ENCODE measurements at places on chromosomes 3 and 15.

DNA sequence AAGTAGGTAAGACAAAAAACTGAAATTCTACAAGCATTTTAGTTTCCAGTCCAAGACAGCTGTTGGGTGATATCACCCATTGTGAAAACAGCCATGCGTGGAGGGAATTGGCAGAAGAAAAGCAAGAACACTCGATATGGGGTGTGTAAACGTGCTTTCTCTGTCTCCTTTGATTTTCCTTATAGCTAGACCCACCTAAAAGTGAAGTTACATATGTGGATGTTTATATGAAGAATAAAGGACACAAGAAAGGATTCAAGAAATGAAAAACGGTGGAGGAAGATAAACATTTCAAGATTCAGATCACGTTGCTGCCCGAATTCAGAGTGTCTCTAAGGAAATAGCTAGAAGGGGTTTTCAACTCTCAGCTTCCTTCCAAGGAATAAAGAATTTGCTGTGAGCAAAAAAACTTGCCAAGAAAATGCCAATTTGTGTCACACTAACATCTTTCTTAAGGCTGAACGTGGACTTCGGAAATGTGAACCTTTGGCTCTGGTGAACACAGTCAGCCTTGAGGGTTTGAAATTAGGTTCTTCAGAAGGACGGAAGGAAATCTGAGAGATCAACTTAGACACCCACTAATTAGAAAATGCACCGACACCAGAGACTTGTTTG is 269.0 kb upstream of the ADAMTS9 start:
- no peak for DNase-seq

GRCh38 chr3:11558002-11558401 is 85.7 kb downstream of the VGLL4 start:
- DNase-seq, result peak; percentile 7

- DNase-seq, result no peak
Observed at GRCh38 chr3:169390271-169390670, 273.2 kb downstream of the MECOM start.

DNA sequence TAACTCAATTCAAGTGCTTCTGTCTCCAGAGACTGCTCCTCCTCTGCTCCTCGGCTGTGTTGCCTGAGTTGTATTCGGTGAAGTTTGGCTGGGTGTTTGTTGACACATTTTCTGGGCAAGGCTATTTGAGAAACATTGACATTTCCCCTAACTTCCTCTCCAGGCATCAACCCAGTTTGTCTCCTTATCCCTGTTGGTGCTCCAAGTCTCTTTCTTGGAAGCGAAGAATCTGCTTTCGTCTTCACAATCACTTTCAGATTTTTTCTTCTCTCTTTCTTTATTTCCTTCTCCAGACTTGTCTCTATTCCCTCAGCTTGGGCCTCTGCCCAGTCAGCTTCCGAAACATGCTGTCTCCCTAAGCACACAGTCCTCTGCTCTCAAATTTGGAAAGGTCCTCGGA is 84.7 kb downstream of the ETV5 start:
- no peak for DNase-seq

DNA sequence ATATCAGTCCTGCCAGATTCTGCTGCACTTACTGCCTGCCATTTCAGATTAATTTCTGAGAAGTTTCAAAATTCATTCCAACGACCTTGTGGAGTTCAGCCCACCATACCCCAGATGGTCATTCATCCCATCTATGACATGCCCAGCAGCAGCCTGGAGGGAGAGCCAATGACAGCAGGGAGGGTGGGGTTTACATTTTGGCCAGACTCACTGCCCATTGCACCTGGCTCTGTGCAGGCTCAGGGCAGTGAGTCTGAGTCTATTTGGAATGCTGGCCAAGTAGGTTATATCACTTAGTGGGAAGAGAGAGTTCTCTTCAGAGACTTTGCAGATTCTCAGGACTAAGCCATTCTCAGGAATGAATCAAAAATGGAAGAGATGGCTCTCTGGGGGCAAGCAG is 21.5 kb downstream of the SRPRB start:
- DNase-seq, result no peak

DNA sequence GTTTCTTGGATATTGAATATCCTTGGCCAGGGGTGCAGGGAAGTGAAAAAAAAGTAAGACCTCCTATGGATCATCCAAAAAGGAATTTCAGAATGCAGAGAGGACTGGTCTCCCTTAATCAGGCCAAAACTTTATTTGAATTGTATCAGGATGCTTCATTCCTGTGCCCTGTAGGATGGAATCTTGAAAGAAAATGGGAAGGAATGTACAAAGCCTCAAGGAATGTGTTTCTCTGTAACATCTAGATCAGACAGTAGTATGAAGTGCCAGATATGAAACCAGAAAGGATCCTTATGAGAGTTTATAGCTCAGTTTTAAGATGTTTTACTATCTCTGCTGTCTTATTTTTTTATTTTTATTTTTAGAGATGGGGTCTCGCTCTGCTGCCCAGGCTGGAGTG is 6.5 kb upstream of the GSK3B start:
- no peak for DNase-seq

GRCh38 chr3:130084436-130084980 is 2.9 kb downstream of the ALG1L2 start:
- DNase-seq, result no peak

- no peak for DNase-seq
Observed at GRCh38 chr3:65627062-65627461, 411.7 kb downstream of the MAGI1 start.

DNA sequence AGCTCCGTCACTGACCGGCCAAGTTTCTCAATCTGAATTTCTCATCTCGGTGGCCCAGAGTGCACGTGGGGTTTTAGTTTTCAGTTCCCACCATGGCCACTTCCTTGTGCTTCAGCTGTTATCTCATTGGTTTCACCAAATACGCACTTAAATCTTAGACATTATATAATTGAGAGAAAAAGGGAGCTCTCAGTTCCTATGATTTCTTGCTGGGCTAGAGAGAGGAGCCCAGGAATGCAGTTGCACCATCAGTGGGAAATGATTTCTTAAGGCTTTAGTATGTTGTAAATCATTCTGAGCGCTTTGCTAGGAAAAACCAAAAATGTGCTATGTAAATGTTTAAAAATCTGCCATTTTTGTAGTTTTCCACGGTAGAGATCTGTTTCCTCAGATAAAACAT is 53.2 kb downstream of the OXNAD1 start:
- DNase-seq, result no peak

DNA sequence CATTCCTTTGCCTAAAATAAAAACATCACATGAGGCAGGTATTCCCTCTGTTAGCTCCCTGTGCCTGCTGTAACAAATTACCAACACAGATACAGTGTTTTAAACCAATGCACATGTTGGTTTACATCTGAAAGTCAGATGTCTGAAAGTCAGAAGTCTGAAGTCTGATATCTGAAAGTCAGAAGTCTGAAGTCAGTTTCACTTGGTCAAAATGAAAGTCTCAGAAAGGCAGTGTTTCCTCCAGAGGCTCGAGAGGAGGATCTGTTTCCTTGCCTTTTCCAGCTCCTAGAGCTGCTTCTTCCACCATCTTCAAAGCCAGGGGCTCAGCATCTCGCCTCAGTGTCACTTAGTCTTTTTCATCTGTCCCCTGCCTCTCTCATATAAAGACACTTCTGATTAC is 22.0 kb downstream of the SST start:
- no peak for DNase-seq

- no peak for DNase-seq
Observed at GRCh38 chr3:130907966-130908365, 14.1 kb downstream of the ATP2C1 start.

GRCh38 chr3:127475975-127476705 is 114.4 kb downstream of the TPRA1 start:
- no peak for DNase-seq

DNA sequence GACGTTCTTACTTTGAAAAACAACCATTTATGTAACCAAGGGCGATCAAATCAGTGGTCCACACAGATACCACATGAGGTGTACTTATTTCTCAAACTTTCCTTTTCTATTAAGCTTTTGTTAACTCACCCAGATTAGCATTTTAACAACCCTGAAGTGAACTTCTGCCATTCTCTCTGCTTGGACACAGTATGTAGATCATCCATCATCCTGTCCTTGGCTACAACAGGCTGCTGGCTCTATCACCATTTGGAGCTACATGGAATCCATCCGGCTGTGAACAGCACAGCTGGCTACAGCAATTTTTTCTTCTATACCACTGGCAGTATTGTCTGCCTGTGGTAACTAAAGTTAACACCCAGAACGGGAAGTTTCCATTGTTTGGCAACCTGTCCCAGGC is 4.4 kb downstream of the SEMA6D start:
- no peak for DNase-seq

- no peak for DNase-seq
Observed at GRCh38 chr15:88748081-88748480, 55.2 kb upstream of the ACAN start.

DNA sequence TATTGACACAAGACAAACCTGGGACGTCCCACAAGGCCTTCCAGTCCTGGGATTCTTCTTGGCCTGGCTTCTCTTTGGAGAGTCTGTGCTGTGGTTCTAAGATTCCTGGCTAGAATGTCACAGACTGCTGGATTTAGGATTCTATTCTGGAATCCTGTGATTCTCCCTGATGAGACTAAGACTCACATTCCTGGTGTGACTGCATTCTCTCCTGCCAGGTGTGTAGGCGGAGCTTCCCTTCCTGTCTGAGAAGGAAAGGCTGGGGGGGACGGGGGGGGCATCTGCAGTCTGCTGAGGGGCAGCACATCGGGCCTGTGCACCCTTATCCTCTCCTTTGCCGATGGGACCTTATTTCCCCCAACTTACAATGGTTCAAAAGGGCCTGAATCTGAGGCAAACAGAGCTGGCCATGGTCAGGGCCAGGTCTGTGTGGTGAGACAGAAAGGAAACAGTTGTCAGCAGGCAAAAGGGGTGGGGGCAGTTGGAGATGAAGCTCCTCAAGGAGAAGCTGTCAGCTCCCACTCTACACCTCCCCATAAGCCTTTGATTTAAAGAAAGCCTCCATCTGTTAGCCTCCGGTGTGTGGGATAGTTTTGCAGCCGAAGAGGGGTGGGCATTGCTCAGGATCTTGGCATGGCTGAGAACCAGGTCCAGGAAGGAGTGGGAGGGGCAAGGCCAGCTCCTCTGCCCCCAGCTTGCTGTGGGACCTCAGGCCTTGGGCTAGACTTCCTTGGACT is 30.9 kb downstream of the VIPR1 start:
- DNase-seq, result no peak

- no peak for DNase-seq
Observed at GRCh38 chr15:101497017-101497416, 7.5 kb upstream of the PCSK6 start.

DNA sequence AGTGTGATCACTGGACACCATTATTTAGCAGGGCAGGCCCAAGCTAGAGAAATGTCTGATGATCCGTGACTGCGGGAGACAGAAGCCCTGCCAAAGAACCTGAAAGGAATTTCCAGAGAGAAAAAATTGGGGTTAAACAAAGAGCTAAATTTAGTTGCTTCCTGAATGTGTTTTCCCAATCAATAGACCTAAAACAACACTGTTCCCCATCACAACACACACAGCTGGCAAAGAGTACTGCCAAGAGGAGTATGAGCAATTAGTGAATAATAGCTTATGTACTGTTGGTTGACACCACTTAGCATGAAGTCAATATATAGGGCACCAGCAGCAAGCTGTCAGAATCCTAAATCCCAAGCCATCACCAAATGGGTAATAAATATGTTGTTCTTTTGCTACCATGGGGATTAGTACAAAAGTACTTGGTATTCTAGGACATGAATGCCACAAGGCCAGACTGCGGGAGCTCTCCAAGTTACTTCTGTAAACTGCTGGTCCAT is 35.7 kb downstream of the CLK3 start:
- DNase-seq, result no peak

GRCh38 chr3:12999147-13000140 is 73.8 kb downstream of the IQSEC1 start:
- DNase-seq, result no peak

GRCh38 chr3:74301056-74301455 is 313.4 kb downstream of the CNTN3 start:
- DNase-seq, result no peak

GRCh38 chr3:10505791-10506585 is 602 bp upstream of the ATP2B2 start:
- no peak for DNase-seq

DNA sequence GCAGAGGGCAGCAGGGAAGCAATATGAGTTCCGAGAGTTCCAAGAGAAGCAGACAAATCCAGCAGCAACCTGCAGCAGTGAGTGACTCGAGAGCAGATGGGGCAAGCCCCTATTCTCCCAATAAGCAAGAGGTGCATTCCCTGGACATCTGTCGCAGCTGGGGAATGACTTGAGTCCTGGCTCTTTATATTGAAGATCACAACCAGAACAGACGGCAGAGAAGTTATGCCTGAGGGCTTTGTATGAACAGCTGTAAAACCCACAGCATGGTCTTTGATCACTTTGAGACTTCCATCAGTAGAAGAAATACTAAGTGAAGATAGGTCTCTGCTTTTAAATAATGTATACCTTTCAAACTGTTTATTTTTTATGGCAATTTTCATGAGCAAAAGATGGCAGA is 23.6 kb upstream of the C3orf22 start:
- DNase-seq, result no peak

- no peak for DNase-seq
Observed at GRCh38 chr3:146493761-146494160, 24.4 kb upstream of the PLSCR2 start.

DNA sequence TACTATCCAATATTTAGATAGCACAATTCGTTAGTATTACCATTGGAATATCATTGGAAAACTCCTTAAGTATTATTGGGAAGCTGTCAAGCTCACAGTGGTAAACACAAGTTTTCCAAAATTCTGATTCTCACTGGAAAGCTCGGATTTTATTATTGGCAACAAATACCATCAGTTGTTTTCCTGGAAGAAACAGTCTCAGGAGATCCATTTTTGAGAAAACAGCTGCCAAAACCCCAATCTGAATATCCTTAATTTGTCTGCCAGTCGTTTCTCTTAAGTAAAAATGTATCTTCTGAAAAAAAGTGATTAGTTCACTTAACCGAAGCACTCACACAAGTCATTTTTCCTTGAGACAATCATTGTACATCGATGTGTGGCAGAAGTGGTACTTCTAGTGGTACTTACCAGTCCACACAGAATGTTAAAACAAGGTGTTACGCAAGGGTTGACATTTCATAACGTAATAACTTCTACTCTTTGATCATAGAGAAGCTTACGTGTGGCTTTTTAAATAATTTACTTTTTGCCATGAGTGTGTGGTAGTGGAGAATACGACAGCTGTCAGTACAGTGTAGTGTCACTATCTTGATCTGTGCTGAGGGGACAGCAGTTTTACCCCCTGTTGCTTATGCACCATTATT is 74.9 kb downstream of the FAM43A start:
- no peak for DNase-seq

DNA sequence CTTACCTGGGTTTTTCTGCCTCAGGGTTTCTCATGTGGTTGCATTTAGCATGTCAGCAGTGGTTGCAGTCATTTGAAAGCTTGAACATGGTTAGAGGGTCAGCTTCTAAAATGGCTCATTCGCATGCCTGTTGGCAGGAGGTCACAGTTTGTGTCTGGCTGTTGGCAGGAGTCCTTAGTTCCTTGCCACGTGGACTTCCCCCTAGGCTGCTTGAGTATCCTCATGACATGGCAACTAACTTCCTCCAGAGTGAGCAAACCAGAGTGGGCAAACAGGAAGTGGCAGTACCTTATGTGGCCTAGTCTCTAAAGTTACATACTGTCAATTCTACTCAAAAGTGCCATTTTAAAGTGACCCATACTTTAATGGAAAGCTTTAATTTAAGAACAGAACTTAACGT is 3.4 kb upstream of the UNC13C start:
- no peak for DNase-seq

- no peak for DNase-seq
Observed at GRCh38 chr3:50545781-50546180, 21.8 kb downstream of the C3orf18 start.

Data from stimulated activated CD8-positive, alpha-beta memory T cell treated with anti-CD3 and anti-CD28 coated beads, Interleukin-7, amount 100 ng/mL, for 48 hours (primary cell).